ENCODE measurements at places on chromosomes 16 and 17.

GRCh38 chr17:80845069-80845862, 146.4 kb upstream of the CHMP6 start:
- DNase-seq = no peak

DNA sequence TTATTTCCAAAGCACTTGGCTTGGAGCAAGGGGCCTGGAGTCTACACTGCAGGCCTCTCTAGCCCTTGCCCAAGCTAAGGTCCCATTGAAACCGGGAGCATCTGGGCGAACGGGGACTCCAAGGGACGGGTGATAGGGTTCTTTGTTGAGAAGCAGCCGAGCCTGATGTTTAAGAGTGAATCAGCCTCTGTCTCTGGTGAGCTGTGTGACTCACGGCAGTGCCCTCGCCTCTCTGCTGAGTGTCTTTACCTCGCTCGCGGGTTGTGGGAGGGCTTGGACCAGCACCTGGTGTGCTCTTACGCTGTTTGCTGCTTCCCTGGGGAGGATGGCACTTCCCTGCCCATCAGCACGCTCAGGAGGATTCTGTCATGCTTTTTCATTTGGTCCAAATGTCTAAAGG, 1.3 kb downstream of the HGS start:
- no peak for DNase-seq

DNA sequence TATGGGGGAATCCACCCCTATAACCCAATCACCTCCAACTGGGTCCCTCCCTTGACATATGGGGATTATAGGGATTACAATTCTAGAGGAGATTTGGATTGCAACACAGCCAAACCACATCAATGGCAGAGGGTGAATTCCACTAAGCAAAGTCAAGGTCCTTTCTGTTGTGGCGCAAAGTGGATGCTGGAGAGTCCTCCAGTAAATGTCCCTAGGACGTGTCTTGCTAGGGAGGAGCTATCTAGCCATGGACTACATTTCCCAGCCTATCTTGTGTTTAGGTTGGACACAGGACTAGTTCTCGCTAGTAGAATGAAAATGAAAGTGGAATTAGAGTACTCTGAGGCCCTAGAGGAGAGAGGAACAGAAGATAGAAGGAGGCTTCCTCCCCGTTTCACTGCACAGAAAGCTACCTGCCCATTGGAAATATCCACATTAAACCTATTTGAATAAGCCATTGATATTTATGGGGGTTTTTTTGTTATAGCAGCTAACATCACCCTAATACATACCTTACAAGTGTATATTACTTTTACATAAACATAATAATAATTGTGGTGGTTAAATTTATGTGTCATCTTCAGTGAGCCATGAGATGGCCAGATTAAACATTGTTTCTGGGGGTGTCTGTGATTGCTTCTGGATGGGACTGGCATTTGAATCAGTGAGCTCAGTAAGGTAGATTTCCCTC, 56.7 kb upstream of the ERCC4 start:
- DNase-seq = no peak

DNA sequence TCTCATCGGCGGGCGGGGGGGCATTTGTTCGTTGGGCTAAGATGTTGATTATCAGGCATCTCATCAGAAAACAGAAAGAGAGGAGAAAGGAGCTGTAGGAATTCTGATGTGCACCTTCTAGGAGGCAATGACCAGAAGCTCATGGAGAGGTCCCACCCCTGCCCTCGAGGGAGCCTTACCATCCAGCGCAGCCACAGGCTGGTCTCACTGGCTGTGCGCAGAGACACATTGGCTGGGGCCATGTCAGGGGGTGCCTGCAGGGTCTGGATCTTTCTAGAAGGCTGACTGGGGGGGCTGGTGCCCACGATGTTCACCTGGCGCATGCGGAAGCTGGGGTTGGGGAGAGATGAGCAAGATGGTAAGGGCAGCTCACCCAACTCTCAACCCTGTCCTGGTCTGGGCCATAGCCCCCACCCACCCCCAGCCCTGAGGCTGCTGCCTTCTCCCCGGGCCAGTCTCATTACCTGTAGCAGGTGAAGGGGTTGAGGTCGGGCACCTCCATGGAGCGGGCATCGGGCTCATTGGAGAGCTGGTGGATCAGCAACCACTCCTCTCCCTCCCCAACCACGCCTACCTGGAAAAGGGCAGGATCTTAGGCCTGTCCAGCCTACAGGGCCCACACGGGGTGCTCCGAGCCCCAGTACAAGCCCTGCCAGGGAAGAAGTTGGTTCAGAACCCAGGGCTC, 86.2 kb upstream of the CDC42EP4 start:
- DNase-seq = no peak

DNA sequence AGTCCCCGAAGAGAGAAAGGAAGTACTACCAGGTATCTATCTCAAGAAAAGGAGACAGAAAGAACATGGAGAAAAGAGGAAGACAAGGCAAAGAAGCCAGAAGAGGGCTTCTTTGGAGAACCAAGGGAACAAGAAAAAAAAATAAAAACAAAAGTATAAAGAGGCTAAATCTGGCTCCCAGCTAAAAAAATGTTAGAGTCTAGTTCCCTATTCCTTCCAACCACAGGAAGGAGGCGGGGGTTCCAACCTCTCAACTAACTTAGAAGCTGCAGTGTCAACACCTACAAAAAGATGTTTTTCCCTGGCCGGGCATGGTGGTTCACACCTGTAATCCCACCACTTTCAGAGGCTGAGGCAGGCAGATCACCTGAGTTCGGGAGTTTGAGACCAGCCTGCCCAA, 13.4 kb downstream of the UTP6 start:
- DNase-seq = no peak

- peak; percentile 64 for DNase-seq
Measured at GRCh38 chr16:11632455-11632939, 35.8 kb upstream of the SNN start.

- DNase-seq = no peak
Measured at GRCh38 chr17:75547091-75547490, 21.6 kb downstream of the LLGL2 start.

DNA sequence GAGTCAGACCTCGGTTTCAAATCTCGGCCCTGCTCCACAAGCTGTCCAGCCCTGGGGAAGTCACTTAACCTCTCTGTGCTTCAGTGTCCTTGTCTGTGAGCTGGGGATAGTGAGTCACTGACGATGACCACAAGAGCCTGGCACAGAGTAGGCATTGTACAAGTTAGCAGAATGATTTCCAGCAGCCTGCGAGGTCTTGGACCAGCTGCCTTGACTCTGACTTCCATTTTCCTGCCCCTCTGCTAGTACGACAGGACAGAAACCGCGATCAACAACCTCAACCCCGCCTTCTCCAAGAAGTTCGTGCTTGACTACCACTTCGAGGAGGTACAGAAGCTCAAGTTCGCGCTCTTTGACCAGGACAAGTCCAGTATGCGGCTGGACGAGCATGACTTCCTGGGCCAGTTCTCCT, 20.7 kb downstream of the CPNE2 start:
- no peak for DNase-seq

DNA sequence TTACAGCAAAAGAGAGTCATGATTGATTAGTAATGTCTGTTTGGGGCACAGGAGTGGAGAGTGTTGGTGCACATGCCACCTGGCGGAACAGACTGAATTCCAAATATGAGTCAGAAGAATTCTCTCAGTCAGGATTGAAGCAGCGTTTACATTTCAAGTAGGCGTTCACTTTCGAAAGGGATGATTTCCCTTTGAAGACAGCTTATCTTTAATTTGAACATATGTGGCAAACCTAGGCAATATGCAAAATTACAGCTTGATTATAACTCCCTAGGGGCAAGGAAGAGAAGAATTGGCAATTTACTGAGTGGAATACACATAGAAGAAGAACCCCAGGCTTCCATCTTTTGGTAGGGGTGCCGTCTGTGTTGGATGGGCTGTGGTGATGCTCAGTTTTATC, 235.8 kb downstream of the HAPSTR1 start:
- DNase-seq = peak; percentile 25

GRCh38 chr16:65318590-65319257, 196.9 kb upstream of the CDH11 start:
- no peak for DNase-seq

GRCh38 chr16:18811925-18812324, 10.6 kb upstream of the ARL6IP1 start:
- DNase-seq = no peak

- no peak for DNase-seq
Measured at GRCh38 chr17:77247609-77248008, 106.8 kb downstream of the SEC14L1 start.

DNA sequence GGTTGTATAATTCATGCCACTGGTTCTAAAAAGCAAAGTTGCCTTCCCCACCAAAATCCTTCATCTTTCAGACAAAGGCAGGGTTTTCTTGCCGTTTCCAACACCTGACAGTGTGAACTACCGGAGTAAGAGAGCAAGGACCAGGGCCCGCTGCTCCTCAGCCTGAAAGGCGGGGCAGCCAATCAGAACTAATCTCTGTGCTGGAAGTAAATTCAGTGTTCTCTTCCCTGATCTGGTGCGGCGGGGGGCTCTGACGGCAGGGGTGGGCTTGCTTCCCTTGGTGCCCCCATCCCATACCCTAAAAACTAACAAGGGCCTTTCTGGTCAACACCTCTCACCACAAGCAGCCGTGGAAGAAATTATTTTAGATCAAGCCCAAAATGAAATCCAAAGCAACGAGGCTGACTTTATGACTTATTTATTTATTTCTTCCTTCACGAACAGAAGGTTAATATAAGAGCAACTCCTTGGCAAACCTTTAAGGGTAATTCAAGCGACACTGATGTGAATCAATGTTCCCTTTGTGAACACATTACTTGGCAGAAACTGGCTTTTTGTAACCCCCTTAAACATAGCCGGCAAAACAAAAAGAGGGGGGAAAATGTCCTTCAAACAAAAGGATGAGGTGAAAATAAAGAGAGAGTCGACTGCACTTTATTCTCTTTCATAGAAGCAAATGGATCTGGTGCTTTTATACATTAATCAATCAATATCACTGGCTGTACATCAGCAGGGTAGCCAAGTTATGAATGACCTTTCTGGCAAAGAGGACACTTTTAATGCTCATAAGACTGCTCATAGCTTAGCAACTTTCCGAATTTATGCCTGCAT, 189.9 kb downstream of the ZFHX3 start:
- no peak for DNase-seq

- peak; percentile 83 for DNase-seq
Measured at GRCh38 chr17:40341808-40342503, 22.6 kb downstream of the GJD3 start.

DNA sequence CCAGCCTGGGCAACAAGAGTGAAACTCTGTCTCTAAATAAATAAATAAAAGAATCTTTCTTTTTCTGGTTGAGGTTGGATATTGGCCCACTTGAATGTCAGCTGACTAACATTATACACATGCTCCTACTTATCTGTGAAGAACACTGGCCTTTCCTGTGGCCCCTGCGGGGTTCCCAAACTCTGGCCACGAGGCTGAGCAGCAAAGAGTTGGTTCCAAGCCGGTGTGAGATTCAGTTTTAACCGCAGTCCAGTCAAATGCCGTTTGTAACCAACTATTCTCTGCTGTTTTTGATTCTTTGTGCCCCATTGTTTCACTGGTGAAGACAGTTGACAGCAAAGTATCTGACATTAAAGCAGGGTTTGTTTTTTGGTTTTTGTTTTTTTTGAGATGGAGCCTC, 11.2 kb downstream of the ETV4 start:
- DNase-seq = no peak

GRCh38 chr17:44848257-44848795, 643 bp downstream of the HIGD1B start:
- DNase-seq = no peak

DNA sequence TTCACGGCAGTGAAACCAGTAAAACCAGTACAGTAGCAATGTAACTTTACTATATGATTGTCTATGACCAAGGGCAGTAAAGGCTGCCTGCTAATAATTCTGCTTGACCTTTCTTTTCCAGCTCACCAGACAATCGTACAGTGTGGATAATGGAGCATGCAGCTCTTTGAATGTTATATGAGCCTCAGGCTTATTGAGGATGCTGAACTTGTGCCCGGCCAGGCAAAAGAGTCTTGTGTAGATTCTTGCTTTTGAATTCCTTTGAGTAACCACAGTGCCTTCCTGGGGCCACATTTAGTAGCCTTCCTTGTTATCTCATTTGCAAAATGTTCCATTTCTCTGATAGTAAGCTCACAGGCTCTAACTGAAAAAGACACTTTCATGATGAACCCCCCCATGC, 131.8 kb downstream of the CDH11 start:
- no peak for DNase-seq

DNA sequence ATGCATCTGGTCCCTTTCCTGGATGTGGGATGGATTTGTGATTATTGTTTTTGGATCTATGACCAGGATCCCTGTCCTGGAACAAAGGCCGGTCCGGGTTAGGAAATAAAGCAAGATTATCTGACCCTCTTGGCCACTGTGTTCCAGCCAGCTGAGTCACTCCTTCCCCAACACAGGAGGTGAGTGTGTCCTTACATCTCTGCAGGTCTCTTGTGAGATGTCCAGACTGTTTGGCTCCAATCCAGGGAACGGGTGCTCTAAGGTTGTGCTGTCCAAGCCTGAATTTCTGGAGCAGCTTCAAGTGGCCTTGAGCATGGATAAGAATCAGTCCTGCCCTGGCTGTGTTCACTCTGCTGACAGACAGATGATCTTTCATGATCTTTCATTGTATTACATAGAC, 136.5 kb upstream of the CCL2 start:
- DNase-seq = no peak

All from urothelium cell line (cell line).